ENCODE measurements at places on chromosomes 16 and 17. TPM values are rescaled to one million over a fixed set of nuclear protein-coding genes. Genes with fewer than 3 reads are reported as not detected.

The ZSCAN10 gene
- total RNA-seq = not detected

The HOXB6 gene
- 9.5 TPM for total RNA-seq

The TEKT5 gene
- not detected for total RNA-seq

The KLHDC4 gene
- 68.2 TPM for total RNA-seq

The ASPSCR1 gene
- total RNA-seq = 31.5 TPM

The ZNF205 gene
- 27.0 TPM for total RNA-seq

The HIC1 gene
- 2.0 TPM for total RNA-seq

The DHX58 gene
- total RNA-seq = not detected

The CD300H gene
- not detected for total RNA-seq

The KRTAP2-1 gene
- total RNA-seq = not detected

The WSCD1 gene
- 56.7 TPM for total RNA-seq

GRCh38 chr17:4901648-4902344 is 1.1 kb downstream of the CHRNE start:
- H3K27ac ChIP-seq = no peak overlapping the region
- H3K27me3 ChIP-seq = no peaks in the 10 kb centered on the region
- no peaks in the 10 kb centered on the region for H3K36me3 ChIP-seq
- H3K4me3 ChIP-seq = no peak overlapping the region
- no peak for DNase-seq
- H3K4me1 ChIP-seq = peaks cover 10% of the 10 kb centered on the region

GRCh38 chr16:12078405-12079280 is 102.1 kb downstream of the SNX29 start:
- no peak overlapping the region for H3K4me3 ChIP-seq
- no peak overlapping the region for H3K27ac ChIP-seq
- no peaks in the 10 kb centered on the region for H3K27me3 ChIP-seq
- H3K36me3 ChIP-seq = no peaks in the 10 kb centered on the region
- H3K4me1 ChIP-seq = peaks cover 5% of the 10 kb centered on the region
- DNase-seq = no peak

- no peaks in the 10 kb centered on the region for H3K27me3 ChIP-seq
- H3K4me1 ChIP-seq = peaks cover 31% of the 10 kb centered on the region
- H3K36me3 ChIP-seq = no peaks in the 10 kb centered on the region
- H3K4me3 ChIP-seq = no peak overlapping the region
- H3K27ac ChIP-seq = peak overlapping the region; percentile 22
Observed at GRCh38 chr16:89442990-89443726, 47.2 kb downstream of the ANKRD11 start.

- DNase-seq = peak; percentile 92
- peaks cover 38% of the 10 kb centered on the region for H3K36me3 ChIP-seq
- 0 out of 2 replicates have a peak within 1 kb of the TSS, but pooled peaks have one; percentile 1 for H3K4me3 ChIP-seq
- no peaks in the 10 kb centered on the region for H3K27me3 ChIP-seq
- H3K4me1 ChIP-seq = peaks cover 60% of the 10 kb centered on the region
Observed at GRCh38 chr17:7579001-7579833, at the start of gene CD68. Gene CD68 (plus strand): TSS chr17:7579638. CDS start chr17:7579678, 40 bp downstream.

DNA sequence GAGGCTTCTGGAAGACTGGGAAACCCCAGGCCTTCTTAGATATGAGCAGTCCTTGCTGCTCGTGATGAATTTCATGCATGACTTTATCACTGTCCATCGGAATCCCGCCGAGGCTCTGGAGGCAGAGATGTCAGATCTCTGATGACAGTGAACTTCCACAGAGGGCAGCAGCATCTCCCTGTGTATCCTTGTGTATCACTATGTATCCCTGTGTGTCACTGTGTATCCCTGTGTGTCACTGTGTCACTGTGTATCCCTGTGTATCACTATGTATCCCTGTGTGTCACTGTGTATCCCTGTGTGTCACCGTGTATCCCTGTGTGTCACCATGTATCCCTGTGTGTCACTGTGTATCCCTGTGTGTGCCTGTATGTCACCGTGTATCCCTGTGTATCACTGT is 160.2 kb upstream of the CHMP6 start:
- peaks cover 44% of the 10 kb centered on the region for H3K4me1 ChIP-seq
- DNase-seq = peak; percentile 36
- H3K36me3 ChIP-seq = peaks cover 3% of the 10 kb centered on the region
- no peak overlapping the region for H3K4me3 ChIP-seq

- peak; percentile 34 for DNase-seq
- peaks cover 43% of the 10 kb centered on the region for H3K27me3 ChIP-seq
- no peak overlapping the region for H3K27ac ChIP-seq
Observed at GRCh38 chr16:85878875-85879274, 20.1 kb upstream of the IRF8 start.

GRCh38 chr16:75433732-75434413 is 570 bp upstream of the CFDP1 start:
- no peaks in the 10 kb centered on the region for H3K27me3 ChIP-seq
- H3K36me3 ChIP-seq = no peaks in the 10 kb centered on the region
- DNase-seq = peak; percentile 72
- no peaks in the 10 kb centered on the region for H3K4me1 ChIP-seq
- peak overlapping the region; percentile 77 for H3K27ac ChIP-seq

- no peak overlapping the region for H3K4me3 ChIP-seq
- no peak overlapping the region for H3K27ac ChIP-seq
- H3K27me3 ChIP-seq = no peaks in the 10 kb centered on the region
- DNase-seq = no peak
- H3K36me3 ChIP-seq = no peaks in the 10 kb centered on the region
Observed at GRCh38 chr16:4032768-4033167, 83.5 kb downstream of the ADCY9 start.

DNA sequence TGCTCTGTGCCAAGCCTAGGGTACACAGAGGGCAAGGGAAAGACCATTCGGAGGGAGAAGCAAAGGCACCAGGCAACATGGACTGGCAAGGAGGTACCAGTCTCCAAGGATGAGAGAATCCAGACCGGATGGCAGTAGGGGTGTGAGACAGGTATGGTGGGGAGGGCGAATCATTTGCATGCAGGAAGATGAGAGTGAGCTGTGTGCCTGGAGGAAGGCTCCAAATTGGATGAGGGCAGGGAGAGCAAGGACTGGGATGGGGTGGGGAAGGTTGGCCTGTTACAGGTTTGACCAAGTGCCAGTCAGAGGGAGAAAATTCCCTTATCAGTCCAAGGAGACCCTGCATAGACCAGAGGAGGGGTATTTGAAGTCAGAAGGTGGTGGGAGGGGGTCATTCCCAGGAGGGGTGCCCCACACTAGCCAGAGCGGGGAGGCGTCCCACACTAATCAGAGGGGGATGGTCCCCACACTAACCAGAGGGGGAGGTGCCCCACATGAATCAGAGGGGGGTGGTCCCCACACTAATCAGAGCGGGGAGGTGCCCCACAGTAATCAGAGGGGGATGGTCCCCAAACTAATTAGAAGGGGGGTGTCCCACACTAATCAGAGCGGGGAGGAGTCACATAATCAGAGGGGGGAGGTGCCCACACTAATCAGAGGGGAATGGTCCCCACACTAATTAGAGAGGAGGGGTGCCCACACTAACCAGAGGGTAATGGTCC is 737 bp downstream of the CANT1 start:
- H3K36me3 ChIP-seq = peaks cover 7% of the 10 kb centered on the region
- peaks cover 66% of the 10 kb centered on the region for H3K4me1 ChIP-seq
- H3K27ac ChIP-seq = peak overlapping the region; percentile 35
- H3K4me3 ChIP-seq = peak overlapping the region; percentile 95
- no peaks in the 10 kb centered on the region for H3K27me3 ChIP-seq

- H3K4me3 ChIP-seq = no peak overlapping the region
- no peak for DNase-seq
- H3K4me1 ChIP-seq = peaks cover 49% of the 10 kb centered on the region
- no peak overlapping the region for H3K27ac ChIP-seq
- no peaks in the 10 kb centered on the region for H3K36me3 ChIP-seq
Observed at GRCh38 chr17:79746889-79747507, 16.3 kb downstream of the ENPP7 start.

- H3K27ac ChIP-seq = peak overlapping the region; percentile 64
- no peaks in the 10 kb centered on the region for H3K27me3 ChIP-seq
- H3K36me3 ChIP-seq = peaks cover 8% of the 10 kb centered on the region
- peaks cover 25% of the 10 kb centered on the region for H3K4me1 ChIP-seq
Observed at GRCh38 chr17:76709077-76709950, 1.5 kb downstream of the MXRA7 start.

DNA sequence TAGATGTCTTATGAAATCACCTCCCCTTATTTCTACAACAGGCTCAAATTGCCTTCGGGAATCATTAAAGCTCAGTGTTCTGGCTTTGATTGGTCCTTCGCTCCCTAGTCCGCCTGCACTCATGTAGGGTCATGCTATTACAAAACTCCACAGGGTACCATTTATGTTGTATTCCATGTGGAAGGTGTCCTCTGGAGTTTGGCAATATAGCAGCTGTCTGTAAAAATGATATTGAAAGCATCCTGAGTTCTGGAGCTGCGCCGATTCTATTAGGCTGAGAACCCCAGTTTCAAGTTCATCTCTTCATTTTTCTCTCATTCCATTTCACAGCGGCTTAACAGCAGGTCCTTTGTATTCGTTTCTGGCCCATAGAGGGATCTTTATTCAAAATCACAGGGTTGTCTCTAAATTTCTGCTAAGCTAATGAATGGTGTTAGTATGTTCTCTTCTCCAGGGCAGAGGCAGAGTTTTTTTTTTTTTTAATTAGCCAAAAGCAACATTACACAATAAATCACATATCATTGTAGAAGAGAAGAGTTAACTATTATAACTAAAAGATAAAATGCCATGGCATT is 71.9 kb upstream of the TEKT1 start:
- DNase-seq = no peak
- no peaks in the 10 kb centered on the region for H3K4me1 ChIP-seq
- peaks cover 3% of the 10 kb centered on the region for H3K36me3 ChIP-seq
- no peaks in the 10 kb centered on the region for H3K27me3 ChIP-seq
- no peak overlapping the region for H3K27ac ChIP-seq
- no peak overlapping the region for H3K4me3 ChIP-seq

DNA sequence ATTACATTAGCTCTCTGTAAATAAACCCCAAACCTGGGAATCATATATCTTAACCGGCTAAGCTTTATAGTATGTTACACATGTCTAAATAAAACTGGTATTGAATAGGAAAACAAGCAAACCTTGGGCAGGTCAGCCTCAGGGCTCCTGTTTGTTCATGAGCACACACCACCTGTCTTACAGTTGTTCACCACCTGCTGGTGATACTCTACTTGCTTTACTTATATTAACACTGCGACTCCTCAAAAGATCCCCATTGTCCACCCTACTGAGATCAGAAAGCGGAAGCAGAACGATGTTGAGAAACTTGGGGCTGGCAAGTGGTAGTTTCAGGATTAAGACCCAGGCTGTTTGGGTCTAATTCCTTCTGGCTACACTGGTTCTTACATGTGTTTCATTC is 16.4 kb downstream of the CDH13 start:
- no peak overlapping the region for H3K27ac ChIP-seq
- H3K4me1 ChIP-seq = peaks cover 18% of the 10 kb centered on the region
- DNase-seq = no peak
- no peak overlapping the region for H3K4me3 ChIP-seq
- H3K36me3 ChIP-seq = no peaks in the 10 kb centered on the region
- no peaks in the 10 kb centered on the region for H3K27me3 ChIP-seq

GRCh38 chr17:2051933-2052559 is 2.9 kb upstream of the HIC1 start:
- peaks cover 11% of the 10 kb centered on the region for H3K4me1 ChIP-seq
- H3K27me3 ChIP-seq = no peaks in the 10 kb centered on the region
- no peak for DNase-seq
- no peak overlapping the region for H3K27ac ChIP-seq
- H3K36me3 ChIP-seq = no peaks in the 10 kb centered on the region

GRCh38 chr16:67805718-67806427 is 487 bp downstream of the RANBP10 start:
- no peak for DNase-seq
- peak overlapping the region; percentile 99 for H3K4me3 ChIP-seq
- no peaks in the 10 kb centered on the region for H3K27me3 ChIP-seq
- no peak overlapping the region for H3K27ac ChIP-seq
- H3K4me1 ChIP-seq = peaks cover 10% of the 10 kb centered on the region

GRCh38 chr17:35700150-35700549 is 31.3 kb upstream of the RASL10B start:
- DNase-seq = no peak
- peaks cover 7% of the 10 kb centered on the region for H3K36me3 ChIP-seq

GRCh38 chr17:41632482-41633105 is 8.2 kb upstream of the KRT17 start:
- H3K27me3 ChIP-seq = no peaks in the 10 kb centered on the region
- H3K4me3 ChIP-seq = no peak overlapping the region
- H3K27ac ChIP-seq = no peak overlapping the region

GRCh38 chr17:30031214-30031869 is 85.3 kb upstream of the NSRP1 start:
- peaks cover 13% of the 10 kb centered on the region for H3K27me3 ChIP-seq
- no peak overlapping the region for H3K4me3 ChIP-seq
- DNase-seq = no peak
- H3K4me1 ChIP-seq = no peaks in the 10 kb centered on the region

- no peaks in the 10 kb centered on the region for H3K4me1 ChIP-seq
- no peaks in the 10 kb centered on the region for H3K27me3 ChIP-seq
- H3K4me3 ChIP-seq = no peak overlapping the region
- DNase-seq = no peak
Observed at GRCh38 chr16:35525979-35526590, 2066.7 kb downstream of the TP53TG3F start.

GRCh38 chr16:69340095-69340644 is 598 bp downstream of the NIP7 start:
- H3K27ac ChIP-seq = peak overlapping the region; percentile 70
- peaks cover 23% of the 10 kb centered on the region for H3K4me1 ChIP-seq
- no peaks in the 10 kb centered on the region for H3K27me3 ChIP-seq
- H3K4me3 ChIP-seq = peak overlapping the region; percentile 83
- peaks cover 23% of the 10 kb centered on the region for H3K36me3 ChIP-seq
- DNase-seq = no peak

DNA sequence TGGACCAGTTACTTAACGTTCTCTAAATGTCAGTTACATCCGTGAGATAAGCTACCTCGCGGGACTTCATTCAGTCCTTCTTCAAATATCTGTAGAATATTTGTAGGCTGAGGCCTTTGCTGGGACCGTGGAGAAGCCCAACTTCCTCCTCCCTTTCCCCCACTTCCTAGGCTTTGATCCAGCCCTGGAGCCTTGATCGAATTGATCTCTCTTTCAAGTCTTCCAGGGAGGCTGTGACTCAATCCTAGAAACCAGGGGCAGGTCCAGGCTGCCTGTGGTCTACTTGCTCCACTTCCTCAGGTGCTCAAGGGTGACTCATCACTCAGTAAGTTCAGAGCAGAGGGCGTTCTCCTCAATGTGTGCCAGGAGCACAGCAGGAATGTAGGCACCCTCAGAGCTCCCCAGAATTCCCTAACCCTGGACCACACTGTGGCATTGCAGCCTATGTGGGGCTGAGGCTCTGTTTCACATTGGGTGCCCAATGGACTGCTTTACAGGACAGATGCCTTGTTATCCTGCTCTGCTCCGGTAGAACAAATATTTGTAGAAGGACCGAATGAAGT is 11.2 kb upstream of the CEP20 start:
- DNase-seq = peak; percentile 95
- no peaks in the 10 kb centered on the region for H3K36me3 ChIP-seq
- H3K27ac ChIP-seq = peak overlapping the region; percentile 79

DNA sequence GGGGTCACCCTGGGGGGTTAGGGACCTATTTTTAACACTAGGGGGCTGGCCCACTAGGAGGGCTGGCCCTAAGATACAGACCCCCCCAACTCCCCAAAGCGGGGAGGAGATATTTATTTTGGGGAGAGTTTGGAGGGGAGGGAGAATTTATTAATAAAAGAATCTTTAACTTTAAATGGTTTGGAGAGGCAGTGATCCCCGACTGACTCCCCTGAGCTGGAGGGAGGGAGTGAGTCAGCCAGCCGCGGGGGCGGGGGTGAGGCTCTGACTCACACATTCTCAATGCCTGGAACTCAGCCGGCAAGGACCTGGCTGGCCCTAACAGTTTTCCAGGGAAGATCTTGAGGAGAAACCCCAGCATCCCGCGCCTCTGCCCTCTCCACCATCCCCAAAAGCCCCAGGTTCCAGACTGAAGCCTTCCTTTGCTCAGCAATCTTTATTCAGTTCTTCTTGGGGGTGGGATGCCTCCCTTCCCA is 1.5 kb downstream of the HCFC1R1 start:
- DNase-seq = peak; percentile 89
- H3K36me3 ChIP-seq = peaks cover 10% of the 10 kb centered on the region
- peak overlapping the region; percentile 100 for H3K27ac ChIP-seq
- peak overlapping the region; percentile 94 for H3K4me3 ChIP-seq
- H3K4me1 ChIP-seq = peaks cover 18% of the 10 kb centered on the region
- H3K27me3 ChIP-seq = no peaks in the 10 kb centered on the region

Measured in PC-3 (cell line).